Omental fat pad (tissue), 4 donors: ENCODE measurements at places on chromosomes 13 and 19.
A peak's percentile ranks its signal among the peaks of the same experiment; 100 is the strongest.

DNA sequence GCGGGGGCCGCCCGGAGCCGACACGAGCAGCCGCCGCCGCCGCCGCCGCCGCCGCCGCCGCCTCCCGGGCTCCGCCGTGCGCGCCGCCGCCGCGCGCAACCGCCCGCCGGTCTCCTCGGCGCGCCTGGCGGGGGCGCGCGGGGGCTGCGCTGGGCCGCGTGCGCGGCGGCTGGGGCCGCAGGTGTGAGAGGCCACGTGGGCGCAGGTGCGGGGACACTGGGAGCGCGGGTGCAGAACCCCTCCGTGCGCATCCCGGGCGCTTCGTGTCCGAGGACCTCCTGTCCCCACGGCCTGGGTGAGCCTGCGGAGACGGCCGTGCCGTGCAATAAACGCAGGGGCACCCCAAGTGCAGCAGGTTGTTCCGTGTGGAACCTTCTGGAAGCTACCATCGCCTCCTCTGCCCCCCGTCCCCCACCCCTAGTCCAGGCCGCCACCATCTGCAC, at the start of gene LINGO3:
Gene LINGO3, minus strand, starts transcription at position 41 of the 443 bp plus-strand sequence. CDS start 16,378 bp downstream, outside the sequence.
- DNase-seq: no peak

DNA sequence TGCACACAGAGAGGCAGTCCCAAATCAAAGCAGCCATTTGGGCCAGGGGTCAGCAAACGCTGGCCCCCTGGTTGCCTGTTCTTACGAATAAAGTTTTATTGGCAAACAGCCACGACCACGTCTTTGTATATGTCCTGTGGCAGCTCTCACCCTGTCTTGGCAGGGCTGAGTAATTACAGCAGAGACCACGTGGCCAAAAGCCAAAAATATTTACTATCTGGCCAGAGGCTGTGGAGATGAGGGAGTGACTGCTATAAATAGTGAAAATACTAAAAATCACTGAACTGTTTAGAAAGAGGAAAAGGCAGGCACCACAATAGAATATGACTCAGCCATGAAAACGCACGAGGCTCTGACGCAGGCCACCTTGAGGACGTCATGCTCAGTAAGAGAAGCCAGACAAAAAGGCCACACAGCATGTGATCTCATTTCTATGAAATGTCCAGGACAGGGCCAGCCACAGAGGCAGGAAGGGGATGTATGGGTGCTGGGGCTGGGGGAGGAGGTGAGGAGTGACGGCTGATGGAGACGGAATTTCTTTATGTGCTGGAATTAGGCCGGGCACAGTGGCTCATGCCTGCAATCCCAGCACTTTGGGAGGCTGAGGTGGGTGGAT, 29.4 kb downstream of the SMIM24 start:
- DNase-seq: peak; percentile 72

- no peak for DNase-seq
Observed at GRCh38 chr19:5492635-5493409, 37.6 kb downstream of the ZNRF4 start.

- no peak for DNase-seq
Observed at GRCh38 chr19:53432088-53432661, 391 bp downstream of the ZNF761 start.

DNA sequence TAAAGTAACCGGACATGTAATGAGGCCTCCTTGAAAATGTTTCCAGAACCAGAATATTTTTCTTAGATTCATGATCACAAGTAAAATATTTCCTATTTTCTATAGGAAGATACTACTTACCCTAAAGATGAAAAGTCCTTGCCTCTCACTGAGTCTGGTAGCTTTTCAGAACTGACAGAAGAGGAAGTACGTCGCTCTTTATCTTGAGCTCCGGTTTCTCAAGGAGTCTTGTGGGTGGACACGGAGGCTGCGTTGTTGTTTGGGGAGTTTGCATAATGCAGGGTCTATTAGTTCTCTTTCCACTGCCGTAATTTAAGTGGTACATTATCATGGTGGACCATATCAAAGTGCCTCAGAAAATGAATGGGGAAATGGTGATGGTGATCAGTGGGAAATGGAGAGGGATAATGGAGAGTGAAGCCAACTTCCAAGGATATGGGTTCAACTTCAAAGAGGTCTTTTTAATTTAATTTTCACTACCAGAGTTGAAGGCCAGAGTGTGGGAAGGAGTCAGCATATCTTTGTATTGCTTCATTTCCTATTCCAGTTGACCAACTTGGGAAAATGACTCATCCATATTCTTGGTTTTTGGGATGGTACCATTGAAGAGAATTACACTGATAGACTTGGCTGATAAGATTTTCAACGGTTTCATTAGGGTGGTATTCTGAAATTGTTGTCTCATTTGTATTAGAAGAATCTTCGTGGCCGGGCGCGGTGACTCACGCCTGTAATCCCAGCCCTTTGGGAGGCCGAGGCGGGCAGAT, 23.4 kb downstream of the MBD3L2B start:
- no peak for DNase-seq

- no peak for DNase-seq
Observed at GRCh38 chr13:113186061-113186900, 22.2 kb downstream of the PCID2 start.

- no peak for DNase-seq
Observed at GRCh38 chr19:53158119-53158656, 665 bp downstream of the ZNF347 start.

GRCh38 chr13:98632961-98633360, 56.1 kb upstream of the STK24 start:
- DNase-seq: no peak

DNA sequence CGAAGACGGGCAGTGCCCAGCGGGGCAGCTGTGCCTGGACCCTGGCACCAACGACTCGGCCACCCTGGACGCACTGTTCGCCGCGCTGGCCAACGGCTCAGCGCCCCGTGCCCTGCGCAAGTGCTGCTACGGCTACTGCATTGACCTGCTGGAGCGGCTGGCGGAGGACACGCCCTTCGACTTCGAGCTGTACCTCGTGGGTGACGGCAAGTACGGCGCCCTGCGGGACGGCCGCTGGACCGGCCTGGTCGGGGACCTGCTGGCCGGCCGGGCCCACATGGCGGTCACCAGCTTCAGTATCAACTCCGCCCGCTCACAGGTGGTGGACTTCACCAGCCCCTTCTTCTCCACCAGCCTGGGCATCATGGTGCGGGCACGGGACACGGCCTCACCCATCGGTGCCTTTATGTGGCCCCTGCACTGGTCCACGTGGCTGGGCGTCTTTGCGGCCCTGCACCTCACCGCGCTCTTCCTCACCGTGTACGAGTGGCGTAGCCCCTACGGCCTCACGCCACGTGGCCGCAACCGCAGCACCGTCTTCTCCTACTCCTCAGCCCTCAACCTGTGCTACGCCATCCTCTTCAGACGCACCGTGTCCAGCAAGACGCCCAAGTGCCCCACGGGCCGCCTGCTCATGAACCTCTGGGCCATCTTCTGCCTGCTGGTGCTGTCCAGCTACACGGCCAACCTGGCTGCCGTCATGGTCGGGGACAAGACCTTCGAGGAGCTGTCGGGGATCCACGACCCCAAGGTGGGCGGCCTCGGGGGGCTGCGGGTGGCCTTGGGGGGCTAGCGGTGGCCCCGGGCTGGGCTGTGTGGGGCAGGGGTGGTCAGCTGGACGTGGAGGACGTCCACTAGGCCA, 4.8 kb downstream of the GRIN3B start:
- no peak for DNase-seq

DNA sequence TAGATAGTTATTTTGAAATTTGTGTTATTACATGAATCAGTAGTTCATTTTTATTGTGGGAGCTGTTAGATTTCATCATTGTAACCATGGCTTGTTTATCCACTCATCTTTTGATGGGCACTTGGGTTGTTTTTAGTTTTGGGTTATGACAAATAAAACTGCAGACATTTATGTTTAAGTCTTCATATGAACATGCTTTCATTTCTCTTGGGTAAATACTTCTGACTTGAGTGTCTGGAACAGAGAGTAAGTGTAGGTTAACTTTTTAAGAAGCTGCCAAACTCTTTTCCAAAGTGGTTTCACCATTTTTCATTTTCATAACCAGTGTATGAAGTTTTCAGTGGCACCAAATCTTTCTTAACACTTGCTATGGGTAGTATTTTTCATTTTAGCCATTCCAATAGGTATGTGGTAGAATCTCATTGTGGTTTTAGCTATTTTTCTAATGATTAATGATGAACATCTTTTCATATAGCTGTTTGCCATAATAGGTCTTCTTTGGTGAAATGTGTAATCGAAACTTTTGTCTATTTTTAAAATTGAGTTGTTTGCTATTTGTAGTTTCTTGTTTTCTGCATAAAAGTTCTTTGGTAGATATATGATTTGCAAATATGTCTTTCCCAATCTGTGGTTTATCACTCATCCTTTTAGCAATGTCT, 17.9 kb downstream of the SLAIN1 start:
- DNase-seq: no peak

- DNase-seq: no peak
Observed at GRCh38 chr13:112822851-112823250, 133.0 kb downstream of the ATP11A start.

DNA sequence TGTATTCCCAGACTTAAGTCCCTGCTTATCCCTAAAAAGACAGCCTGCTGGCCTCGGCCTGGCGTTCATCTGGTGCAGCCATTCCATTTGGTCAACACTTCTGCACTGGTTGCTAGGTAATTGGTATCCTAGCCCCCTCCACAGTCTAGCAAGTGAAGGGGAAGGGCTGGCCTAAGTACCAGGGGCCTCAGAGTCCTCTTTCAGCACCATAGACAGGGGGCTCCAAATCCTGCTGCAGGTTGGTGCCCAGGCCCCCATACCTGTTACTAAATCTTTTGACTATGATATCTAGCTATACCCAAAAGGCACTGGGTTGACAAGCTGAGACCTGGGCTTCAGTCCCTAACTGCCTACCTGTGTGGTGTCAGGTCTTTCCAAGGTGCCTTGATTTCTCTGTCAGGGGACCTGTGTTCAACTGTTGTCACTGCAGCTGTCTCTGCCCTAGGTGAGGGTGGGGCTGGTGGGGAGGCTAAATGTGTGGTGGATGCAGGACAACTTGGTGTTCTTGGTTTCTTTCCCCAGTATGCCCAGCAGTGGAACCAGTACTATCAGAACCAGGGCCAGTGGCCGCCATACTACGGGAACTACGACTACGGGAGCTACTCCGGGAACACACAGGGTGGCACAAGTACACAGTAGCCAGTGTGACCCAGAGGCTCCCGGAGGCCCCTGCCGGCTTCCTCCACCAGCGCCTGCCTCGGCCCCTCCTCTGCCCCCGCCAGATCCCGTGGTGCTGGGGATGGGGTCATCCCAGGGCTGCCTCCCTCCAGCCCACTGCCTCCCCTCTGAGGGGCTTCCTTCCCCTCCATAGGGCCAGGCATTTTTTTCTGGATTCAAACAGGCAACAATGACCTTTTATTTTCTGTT, 3.8 kb upstream of the CCDC97 start:
- no peak for DNase-seq

- no peak for DNase-seq
Observed at GRCh38 chr13:51912511-51913225, 50.9 kb downstream of the CCDC70 start.

GRCh38 chr13:110541526-110541920, 20.0 kb downstream of the RAB20 start:
- no peak for DNase-seq

- no peak for DNase-seq
Observed at GRCh38 chr19:1933942-1934341, 7.0 kb upstream of the CSNK1G2 start.

DNA sequence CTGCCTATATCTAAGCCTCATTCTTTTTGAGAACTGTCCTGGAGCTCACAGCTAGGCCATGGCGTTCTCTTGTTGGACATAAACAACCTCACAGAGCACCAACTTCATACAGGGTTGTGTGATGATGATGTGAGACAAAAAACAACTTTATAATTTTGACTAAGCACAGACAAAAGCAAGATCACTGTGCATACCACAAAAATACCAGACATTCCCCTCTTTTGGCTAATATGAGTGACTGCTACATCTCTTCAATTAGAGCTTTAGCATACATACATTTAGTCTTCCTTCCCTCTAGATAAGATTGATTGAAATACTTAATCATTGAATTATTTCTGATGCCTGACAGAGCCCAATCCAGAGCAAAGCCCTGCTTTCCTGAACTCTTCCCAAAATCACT, 8.3 kb downstream of the MAB21L1 start:
- no peak for DNase-seq

- DNase-seq: no peak
Observed at GRCh38 chr19:47081095-47081494, 32.5 kb downstream of the ZC3H4 start.

DNA sequence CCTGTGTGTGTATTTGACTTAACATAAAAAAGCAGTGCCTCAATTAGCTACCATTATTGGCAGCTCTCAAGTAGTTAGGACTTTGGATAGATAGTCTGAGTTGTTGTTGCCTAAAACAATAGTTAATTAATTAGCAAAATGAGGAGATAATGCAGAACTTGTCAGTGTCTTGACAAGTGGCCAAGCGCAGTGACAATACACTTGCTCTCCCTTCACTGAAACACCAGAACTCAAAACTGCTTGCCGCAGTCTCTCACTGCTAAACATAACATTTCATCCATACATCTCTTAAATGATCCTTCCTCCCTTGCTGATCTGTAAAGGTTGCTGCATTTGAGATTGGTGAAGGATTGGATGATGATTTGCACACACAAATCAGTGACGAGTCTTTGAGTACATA, 61.7 kb downstream of the ARHGAP35 start:
- no peak for DNase-seq

DNA sequence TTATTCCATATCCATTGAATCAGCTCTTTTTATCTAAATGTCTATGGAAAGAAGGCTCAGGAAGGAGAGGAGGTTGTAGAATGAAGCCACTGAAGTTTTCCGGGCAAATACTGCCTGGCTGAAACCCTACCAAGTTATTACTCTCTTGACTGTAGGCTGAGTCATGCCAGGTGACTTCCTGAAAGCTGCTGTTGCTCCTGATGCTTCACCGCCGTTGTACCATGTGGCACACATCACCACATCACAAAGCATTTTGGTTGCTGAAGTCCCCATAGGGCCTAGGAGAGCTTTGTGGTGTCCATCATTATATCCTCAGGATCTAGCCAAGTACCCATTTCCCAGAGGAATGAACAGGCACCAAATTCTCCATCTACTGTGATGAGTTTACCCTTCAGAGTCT, 11.1 kb upstream of the TDRD12 start:
- no peak for DNase-seq

- no peak for DNase-seq
Observed at GRCh38 chr13:29165840-29166239, 345.7 kb downstream of the MTUS2 start.

DNA sequence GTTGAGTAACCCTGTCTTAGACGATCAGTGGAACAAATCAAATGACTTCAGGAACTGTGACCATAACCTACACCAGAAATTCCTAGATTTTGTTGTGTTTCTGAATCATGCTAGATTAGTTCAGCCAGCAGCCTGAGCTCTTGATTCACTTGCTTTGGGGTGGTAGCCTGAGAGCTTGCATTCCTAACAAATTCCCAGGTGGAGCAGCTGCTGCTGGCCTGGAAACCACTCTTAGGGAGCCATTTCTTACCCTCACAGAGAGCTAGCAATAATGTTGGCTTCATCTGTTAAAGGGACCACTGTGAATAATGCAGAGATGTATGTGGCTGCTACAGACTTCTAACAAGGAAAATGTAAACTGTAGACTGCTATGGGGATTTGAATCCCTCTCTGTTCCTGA, 388.1 kb upstream of the PRR20A start:
- DNase-seq: no peak

- no peak for DNase-seq
Observed at GRCh38 chr19:55444646-55445045, 1.5 kb upstream of the SHISA7 start.
